Activated CD4-positive, alpha-beta T cell treated with anti-CD3 and anti-CD28 coated beads, Interleukin-2, amount 10 ng/mL, durations not matched to agents 7 days and 5 days (primary cell): ENCODE measurements at places on chromosomes 5 and 9.

DNA sequence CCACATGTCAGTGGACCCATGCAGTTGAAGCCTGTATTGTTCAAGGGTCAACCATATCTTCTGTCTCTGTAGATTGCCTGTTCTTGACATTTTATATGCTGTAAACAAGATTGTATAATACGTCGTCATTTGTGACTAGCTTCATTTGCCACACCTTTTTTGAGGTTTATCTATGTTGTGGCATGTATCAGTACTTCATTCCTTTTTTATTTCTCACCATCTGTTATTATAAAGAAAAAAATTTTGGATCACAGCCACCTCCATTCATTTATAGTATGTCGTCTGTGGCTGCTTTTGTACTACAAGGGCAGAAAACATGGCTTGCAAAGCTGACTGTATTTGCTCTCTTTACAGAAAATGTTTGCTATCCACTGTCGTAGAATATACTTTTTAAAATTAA is 72.4 kb downstream of the TEK start:
- no peak for DNase-seq

DNA sequence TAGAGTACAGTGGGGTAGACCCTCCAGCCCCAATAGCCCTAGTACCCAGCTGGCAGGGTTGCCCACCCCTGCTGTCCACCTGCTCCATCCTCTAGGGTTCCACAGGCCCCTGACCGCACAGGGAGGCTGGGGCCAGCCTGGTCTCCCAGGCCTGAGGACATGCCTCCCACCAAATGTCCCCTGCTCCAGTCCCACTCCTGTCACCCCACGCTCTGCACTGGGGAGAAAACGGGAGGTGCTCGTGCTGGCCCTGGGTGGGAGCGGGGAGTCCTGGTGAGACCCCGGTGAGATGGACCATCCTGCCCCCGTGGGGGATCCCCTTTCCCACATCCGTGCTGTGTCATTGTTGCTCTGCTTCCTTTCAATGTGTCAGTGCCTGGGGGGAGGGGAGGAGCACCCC is 12.1 kb downstream of the CPLX2 start:
- no peak for DNase-seq

DNA sequence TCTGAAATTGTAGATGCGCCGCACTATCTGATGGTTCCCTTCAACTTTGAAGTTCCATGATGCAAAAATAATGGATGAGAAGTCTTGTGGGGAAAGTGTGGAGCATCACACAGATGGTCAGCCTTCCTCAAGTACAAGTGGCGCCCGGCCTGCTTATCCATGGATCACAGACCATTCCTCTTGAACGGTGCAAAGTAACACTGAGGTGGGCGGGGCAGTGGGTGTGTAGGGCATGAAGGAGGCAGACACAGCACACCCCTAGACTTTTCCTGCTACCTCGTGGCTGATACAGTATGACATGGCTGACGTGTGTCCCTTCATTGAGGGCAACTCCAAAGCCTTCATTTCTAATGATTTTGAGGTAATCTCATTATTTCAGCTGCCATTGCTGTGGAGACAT is 2.5 kb upstream of the GNG10 start:
- DNase-seq = no peak

DNA sequence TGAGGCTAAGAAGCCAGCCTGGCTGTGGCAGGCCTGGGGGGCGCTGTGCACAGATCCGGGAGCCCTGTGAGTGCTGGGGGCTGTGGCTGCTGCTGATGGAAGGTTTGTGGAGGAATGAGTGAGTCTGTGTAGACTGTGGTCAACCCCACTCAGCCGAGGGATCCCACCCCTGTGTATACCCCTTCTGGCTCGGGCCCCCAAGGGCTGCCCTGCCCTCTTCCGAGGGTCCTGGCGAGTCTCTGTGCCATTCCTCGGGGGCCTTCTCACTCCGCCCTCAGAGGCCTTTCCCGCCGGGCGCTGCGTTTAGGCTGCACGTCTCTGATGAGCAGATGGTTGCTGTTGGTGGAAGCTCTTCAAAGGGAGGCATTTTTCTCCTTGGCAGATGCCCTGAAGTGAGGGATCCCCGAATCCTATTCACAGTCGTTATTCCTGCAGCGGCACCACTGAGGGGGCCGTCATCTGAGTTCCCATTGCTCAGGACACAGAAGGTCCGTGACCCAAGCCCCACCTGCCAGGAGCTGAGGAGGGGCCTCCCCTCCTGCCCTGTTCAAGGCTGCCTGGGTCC is 94.1 kb downstream of the RXRA start:
- no peak for DNase-seq

- DNase-seq = no peak
These were observed 29.5 kb upstream of the SMU1 start for GRCh38 chr9:33105959-33106358.

DNA sequence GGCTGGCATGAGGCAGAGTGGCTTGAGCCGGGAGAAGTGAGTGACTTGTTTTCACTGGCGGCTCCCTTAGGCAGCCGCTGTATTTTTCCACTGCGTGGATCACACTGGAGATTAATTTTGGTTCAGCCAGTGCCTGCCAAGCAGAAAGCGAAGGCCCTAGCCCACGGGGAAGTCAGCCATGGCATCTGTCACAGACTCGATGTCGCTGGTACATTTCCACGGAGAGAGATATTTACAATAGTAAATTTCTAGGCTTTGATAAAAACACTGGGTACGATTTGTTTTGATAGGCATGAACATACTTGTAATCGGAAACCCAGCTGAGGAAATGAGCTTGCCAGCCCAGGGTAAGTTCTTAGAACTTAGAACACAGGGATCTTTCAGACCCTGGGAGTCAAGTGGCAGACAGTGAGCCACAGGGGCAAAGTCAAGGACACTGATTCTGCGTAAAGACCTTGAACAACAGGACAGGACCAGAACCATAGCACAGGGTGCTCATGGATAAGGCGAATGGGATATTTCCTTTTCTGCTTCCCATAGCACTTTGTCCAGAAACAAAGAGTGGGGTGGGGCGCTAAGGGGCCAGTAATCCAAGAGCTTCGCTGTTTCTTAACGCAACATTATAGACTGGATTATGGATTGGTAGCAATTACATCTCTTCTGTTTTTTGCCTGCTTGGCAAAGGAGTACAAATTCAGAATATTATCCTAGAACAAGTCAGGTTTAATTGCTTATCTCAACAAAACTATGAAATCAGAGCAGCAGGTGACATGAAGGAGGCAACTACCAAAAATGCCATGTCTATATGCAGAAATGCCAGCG is 4.5 kb downstream of the DUSP1 start:
- no peak for DNase-seq

GRCh38 chr5:93511445-93511844 is 69.6 kb downstream of the NR2F1-AS1 start:
- DNase-seq = no peak

DNA sequence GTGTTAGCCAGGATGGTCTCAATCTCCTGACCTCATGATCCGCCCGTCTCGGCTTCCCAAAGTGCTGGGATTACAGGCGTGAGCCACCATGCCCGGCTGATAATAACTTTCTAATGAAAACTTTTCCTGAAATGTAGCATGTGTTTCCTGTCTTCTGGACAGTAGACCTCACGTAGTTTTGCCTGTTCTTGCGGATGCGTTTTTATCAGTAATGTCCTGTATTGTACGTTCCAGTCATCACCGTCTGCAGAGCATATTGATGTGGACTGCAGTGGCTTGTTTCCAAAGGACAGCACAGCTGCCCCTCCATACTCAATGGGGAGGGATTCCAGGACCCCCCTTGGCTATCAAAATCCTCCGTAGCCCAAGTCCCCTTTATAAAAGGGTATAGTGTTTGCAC is 12.8 kb downstream of the EXOC3 start:
- DNase-seq = no peak

DNA sequence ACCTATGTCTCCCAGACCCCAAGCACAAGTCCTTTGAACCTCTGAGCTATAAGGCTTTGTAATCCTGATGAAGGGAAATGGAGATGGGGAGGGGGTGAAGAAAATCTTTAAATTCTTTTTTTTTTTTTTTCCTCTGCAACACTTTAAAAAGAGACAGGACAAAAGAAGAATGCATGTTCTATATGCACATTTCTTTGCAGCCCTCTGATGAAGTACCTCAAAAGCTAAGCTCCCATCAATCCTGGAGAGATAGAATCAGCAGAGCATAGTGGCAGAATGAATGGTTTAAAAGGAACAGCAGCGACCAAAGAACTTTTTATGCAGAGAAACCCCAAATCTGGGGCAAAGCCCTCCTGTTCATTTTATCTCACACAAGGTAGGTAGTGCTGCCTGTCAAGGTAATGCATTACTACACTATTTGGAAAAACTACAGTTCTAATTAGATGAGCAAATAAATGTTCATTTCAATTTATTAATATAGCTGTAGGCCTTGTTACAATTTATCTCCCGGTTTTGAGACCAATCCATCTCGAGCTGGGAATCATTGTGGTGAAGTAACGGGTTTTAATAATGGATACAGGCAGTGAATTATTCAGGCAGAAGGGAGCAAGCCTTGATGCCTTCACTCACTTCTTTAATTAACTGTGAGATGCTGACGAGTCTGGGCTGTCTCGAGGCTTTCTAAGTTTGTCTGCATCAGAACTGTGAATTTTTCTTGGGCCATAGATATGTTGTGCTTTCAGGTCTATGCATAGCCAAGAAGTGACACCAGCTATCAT is 173.5 kb upstream of the ZNF608 start:
- DNase-seq = no peak

GRCh38 chr5:134577022-134577795 is 51.7 kb downstream of the JADE2 start:
- DNase-seq = no peak

DNA sequence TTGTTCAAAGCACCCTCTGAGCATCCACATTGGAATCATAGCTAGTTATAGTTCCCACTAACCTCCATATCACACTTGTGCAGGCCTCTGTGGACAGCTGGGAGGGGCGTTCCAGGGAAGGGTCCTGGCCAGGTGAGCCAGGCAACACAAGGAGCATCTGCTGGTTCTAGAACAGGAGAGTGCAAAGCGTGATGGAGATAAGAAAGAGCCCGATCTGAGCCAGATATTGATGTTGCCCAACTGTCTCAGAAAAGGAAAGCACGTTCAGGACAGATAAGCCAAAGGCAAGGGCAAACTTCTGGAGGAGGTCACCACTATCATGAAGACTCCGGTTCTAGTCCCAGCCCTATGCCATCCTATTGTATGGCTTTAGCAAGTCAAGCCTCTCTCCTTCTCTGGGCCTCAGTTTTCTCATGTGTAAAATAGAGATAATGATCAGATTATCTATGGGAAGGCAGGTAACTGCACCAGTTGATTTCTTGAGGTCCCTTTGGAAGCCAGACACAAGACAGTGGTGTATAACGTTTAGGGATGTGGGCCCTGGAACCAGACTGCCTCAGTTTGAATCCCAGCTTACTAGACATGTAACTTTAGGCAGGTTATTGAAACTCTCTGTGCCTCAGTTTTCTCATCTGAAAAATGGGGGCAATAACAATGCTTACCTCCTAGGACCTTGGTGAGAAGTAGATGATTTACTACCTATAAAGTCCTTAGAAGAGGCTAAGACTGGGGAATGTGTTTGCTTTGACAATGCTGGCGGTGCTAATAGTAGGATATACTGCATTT is 19.8 kb downstream of the GABBR2 start:
- DNase-seq = no peak

DNA sequence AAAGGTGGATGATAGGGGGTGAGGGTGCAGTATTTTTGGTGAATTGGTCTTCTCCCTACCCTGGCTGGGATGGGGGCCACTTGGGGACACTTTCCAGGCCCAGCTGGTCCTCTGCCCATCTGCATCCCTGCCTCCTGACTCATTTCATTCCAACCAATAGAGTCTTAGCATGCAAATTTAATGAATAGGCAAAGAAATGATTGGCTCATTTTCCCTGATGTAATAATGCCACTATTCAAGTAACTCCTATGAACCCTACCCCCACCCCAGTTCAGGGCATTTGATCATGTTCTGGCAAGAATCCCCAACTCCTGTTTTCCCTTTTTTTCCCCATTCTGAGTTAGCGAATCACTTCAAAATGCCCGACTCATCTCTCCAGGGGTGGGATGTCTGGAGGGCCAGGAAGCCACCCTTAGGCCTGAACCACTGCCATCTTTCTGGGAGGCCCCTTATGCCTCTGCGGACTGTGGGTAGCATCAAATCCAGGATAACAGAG is 56.7 kb downstream of the PCDH1 start:
- DNase-seq = no peak

DNA sequence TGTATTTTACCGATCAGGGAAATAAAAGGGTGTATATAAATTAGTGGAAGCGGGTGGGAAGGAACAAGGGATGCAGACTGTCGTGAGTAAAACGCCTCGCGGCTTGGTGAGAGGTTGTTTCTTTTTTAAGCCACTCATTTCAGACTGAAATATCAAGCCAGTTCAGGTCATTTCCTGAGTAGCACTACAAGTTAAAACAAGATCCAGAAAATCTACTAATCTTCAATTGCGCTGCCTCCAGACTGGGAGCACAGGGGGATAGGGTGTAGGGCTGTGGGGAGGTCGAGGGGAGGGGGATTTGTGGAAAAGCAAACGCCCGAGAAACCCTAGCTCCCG is 140.8 kb downstream of the TSSK1B start:
- peak; percentile 18 for DNase-seq

DNA sequence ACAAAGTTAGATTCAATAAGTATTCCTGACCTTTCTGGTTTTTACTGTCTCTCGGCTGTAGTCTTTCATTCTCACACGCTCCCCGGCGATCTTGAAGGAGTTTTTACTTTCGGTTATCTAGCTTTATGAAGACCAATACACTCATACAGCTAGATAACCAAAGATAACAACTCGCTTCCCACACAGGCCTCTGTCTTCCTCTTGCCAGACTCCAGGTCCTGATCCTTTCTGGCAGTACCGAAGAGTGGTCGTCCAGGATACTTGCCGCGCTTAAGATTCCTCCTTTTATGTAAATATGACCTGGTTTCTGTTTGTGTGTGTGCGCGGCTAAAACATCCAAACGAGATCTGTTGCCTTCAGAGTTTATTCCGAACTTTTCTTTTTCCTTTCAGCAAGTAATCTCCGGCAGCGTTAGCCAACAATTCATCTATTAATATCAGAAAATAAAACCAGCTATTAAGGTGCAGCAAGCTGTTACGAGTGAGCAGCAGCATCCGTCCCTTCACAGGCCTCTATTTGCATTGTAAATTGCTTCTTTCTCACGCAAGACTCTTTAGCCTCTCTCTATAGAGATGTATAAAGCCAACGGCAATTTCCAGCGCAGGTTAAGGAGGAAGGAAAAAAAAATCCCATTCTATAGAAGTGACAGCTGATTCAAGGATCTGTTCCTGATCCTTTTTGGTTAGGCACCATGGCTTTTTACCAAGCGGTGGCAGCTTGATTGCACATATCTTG is 216.1 kb downstream of the MEF2C start:
- DNase-seq = peak; percentile 24

DNA sequence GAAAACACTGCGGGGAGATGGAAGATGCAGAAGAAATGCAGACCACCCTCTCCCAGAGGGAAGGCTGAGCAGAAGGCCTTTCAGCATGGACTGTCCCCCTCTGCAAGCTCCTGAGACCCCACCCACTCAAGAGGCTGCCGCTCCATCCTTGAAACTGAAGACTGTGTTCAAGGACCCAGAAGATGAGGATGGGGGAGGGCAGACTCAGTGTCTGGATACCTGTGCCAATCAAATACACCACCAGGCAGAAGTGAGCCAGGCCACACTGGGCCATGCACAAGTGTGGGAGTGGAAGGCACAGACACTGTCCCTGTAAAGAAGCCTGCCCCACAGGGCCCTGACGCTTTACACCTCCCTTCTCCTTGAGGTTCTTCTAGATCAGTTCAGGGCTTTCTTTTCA is 40.0 kb upstream of the IPPK start:
- DNase-seq = no peak
